ENCODE measurements at places on chromosomes 1 and 21.

DNA sequence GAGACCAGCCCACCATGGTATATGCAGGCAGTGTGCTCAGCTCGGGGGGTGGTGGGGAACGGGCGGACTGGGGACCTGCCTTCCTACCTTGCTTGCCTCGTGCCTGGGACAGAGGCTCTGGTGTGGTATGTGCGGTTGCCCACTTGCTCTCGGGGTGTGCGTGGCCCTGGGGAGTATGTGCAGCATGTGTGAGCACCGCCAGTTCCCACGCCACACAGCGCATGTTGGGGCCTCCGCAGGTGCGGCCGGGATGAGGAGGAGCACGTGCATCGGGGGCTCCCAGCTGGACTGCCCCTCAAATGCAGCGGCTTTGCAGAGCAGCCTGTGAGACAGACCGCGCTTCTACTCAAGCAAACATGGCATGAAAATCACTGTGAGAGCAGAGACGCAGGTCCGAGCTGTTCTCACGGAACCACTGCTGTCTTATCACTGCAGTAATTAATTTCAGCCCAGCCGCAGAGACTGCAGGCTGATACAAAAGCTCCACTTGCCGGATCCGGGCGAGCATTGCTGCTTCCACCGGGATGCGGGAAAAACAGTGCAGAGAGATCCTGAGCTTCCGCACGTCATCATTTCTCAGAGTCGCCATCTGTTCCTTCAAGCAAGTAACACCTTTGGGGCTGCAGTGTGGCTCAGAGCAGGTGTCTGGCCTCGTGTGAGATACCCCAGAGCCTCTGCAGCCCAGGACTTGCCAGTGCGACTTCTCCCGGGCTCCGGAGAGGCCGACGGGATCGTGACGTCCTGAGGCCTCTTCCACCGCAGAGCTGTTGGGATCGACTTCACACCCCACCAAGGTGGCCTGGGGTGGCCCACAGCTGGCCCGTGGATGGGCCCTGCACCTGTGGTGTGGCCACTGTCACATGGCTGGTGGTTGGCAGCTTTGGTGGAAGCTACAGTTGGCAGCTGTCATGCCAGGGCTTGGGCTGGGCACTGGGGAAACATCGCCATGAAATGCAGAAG lies 92.6 kb upstream of the ACTRT2 start:
- no peak for DNase-seq

- DNase-seq: peak; percentile 93
These were observed 17.6 kb upstream of the CLIC4 start for GRCh38 chr1:24727501-24728216.

DNA sequence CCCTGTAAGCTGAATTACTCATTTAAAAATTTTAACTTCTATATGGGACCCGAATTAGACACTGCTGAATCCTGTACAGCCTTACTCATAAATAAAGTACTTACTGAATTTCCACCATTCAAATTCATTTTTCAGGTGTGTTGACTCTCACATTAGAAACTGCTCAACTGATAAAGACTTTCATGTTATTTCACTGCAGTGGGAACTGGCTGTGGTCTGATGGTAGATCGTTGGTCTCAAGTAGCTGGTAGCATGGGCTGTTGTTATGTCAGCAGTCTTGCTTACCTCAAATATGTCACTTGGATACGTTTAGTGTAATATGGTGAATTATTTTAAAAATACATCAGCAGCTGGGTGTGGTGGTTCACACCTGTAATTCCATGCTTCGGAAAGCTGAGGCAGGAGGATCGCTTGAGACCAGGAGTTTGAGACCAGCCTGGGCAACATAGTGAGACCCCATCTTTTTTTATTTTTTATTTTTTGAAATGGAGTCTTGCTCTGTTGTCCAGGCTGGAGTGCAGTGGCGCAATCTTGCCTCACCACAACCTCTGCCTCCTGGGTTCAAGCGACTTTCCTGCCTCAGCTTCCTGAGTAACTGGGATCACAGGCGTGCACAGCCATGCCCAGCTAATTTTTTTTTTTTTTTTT lies 10.4 kb downstream of the DEGS1 start:
- no peak for DNase-seq

GRCh38 chr1:84156210-84156621 lies 12.1 kb downstream of the PRKACB start:
- peak; percentile 62 for DNase-seq
